ENCODE measurements at places on chromosomes 7 and 10. TPM values are rescaled to one million over a fixed set of nuclear protein-coding genes. Genes with fewer than 3 reads are reported as not detected.

DKK1 gene
- 14.0 TPM for total RNA-seq

CNTNAP2 gene
- 2.2 TPM for total RNA-seq

- no peak for DNase-seq
- no peak overlapping the region for H3K4me3 ChIP-seq
- no peaks in the 10 kb centered on the region for H3K27me3 ChIP-seq
- H3K27ac ChIP-seq = no peak overlapping the region
Observed at GRCh38 chr10:103983367-103983911, 16.5 kb downstream of the SLK start.

PDE6C gene
- total RNA-seq = not detected

DNA sequence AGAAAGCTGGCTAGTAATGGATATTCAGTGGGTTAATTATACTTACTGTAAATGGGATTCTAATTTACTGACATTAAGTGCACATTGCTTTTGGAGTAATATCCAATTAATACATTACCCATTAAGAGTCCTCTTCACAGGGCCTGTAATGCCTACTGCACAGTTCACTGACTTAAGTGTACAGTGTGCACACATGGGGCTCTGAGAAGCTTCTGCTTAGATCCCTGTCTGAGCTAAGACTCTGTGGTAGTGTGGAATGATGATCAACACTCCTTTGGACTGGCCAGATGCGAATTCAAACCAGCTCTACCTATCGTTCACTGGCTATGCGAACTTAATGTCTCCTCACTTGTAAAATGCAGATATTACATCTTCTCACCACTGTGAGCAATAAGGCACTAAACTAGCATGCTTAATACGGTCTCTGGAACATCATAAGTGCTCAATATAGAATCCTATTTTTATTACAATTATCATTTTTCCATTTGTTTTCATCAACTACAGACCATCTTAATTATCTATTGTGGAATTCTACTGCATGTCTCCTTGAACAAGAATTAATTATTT lies 53.8 kb upstream of the SEC61G start:
- H3K27me3 ChIP-seq = no peaks in the 10 kb centered on the region
- peaks cover 9% of the 10 kb centered on the region for H3K4me1 ChIP-seq
- no peak overlapping the region for H3K4me3 ChIP-seq
- DNase-seq = no peak

DNA sequence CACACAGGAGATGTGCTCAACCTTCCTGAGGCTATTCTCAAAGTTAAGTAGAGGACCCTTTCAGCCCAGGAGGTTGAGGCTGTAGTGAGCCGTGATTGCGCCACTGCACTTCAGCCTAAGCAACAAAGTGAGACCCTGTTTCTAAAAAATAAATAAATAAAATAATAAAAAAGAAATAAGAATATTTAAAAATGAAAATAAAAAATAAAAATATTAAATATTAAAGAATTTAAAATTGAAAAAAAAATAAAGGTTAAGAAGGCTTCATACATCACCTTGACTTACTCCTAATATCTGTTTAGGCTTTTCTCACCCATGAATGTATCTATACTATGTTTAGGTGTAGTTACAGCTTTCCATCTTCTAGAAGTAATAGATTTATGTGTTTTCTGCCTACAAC lies 187.5 kb upstream of the AGK start:
- H3K4me1 ChIP-seq = no peaks in the 10 kb centered on the region
- DNase-seq = no peak
- H3K4me3 ChIP-seq = no peak overlapping the region
- H3K36me3 ChIP-seq = no peaks in the 10 kb centered on the region
- H3K27me3 ChIP-seq = no peaks in the 10 kb centered on the region

DNA sequence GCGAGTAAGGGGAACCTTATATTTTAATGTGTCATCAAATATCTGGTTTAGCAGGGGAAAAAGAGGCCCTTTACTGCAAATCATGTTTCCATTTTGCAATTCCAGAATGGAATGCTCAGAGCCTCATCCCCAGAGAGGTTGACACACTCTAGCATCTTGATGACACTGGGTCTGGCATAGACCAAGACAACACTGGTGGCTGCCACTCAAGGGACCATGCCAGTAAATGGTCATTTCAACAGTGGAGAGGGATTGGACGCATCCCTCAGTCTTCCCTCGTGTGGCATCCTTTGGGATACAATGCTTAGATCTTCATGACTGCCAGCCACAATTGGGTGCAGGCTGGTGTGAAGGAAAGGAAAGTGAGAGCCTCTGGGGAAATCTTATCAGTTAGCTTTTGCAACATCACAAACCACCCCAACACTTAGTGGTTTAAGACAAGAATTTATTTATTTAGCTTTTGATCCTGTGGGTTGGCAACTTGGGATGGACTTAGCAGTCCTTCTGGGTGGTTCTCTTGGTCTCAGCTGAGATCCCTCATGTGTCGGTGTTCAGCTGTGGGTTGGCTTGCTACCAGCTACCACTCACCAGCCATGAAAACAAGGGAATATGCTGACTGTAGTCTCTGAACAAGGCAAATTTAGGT lies 21.6 kb downstream of the TACC2 start:
- no peak overlapping the region for H3K27ac ChIP-seq
- no peaks in the 10 kb centered on the region for H3K36me3 ChIP-seq
- DNase-seq = no peak
- no peaks in the 10 kb centered on the region for H3K4me1 ChIP-seq
- H3K27me3 ChIP-seq = no peaks in the 10 kb centered on the region

- no peaks in the 10 kb centered on the region for H3K27me3 ChIP-seq
- no peak for DNase-seq
- H3K4me1 ChIP-seq = peaks cover 7% of the 10 kb centered on the region
- no peak overlapping the region for H3K4me3 ChIP-seq
- no peak overlapping the region for H3K27ac ChIP-seq
Observed at GRCh38 chr10:49418328-49418727, 22.4 kb upstream of the DRGX start.

GRCh38 chr10:33252324-33252723 lies 82.1 kb downstream of the NRP1 start:
- H3K27me3 ChIP-seq = no peaks in the 10 kb centered on the region
- no peak overlapping the region for H3K4me3 ChIP-seq
- no peaks in the 10 kb centered on the region for H3K4me1 ChIP-seq
